ENCODE measurements at places on chromosomes 1 and 21.

- no peak for DNase-seq
Observed at GRCh38 chr1:64595871-64596515, 126.1 kb downstream of the CACHD1 start.

DNA sequence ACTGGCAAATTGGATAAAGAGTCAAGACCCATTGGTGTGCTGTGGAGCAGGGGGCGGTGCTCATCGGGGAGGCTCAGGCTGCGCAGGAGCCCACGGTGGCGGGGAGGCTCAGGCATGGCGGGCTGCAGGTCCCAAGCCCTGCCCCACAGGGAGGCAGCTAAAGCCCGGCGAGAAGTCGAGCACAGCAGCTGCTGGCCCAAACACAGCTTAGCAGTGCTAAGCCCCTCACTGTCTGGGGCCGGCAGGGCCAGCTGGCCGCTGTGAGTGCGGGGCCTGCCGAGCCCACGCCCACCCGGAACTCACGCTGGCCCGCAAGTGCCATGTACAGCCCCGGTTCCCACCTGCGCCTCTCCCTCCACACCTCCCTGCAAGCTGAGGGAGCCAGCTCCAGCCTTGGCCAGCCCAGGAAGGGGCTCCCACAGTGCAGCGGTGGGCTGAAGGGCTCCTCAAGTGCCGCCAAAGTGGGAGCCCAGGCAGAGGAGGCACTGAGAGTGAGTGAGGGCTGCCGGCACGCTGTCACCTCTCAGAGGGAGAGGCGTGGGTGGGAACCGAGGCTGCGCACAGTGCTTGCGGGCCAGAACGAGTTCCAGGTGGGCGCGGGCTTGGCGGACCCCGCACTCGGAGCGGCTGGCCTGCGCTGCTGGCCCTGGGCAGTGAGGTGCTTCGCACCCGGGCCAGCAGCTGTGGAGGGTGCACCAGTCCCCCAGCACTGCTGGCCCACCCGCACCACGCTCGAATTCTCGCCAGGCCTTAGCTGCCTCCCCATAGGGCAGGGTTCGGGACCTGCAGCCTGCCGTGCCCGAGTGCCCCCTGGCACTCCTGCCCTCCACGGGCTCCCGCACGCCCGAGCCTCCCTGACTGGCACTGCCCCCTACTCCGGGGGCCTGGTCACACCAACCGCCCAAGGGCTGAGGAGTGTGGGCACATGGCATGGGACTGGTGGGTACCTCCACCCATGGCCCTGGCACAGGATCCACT, 263.4 kb downstream of the GPR52 start:
- no peak for DNase-seq

DNA sequence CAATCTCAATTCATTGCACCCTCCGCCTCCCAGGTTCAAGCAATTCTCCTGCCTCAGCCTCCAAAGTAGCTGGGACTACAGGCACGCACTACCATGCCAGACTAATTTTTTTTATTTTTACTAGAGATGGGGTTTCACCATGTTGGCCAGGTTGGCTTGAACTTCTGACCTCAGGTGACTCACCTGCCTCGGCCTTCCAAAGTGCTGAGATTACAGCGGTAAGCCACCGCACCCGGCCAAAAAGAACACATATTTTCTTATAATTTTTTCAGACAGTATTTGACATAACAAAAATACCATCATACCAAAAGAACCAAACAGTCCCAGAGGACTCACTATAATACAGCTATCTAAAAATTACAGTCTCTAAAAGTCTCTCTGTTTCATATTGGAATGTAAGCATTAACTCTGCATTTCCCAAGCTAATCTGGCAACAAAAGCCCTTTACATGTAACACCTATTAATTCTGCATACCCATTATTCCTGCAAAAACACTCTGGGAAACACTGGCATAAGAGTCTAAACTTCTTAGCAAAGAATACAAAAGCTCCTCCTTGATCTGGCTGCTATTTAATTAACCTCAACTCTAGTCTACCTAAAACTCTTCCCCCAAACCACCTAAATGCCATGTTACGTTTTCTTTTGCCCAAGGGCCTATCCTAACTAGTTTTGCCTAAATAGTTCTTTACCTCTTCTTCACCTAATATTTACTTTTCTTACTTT, 26.9 kb downstream of the WDR26 start:
- DNase-seq = no peak

DNA sequence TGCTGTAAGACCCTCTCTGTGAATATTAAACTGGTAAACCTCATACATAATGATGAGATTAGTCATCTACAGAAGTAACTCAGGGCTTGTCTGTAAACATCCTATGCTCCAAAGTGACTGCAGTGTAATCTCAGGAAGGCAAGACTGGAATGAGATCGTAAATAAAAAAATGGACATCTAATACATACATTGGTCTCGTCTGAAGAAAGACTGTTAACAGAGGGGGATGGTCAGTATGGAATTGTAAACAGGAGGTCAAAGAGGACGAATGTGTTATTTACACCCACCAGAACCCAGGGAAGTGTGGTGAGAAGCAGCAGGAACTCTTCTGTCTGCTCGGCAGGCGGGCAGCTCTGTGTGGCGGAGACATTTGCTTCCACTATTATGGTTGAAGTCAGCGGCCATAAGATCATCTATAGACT, 51.4 kb downstream of the DISC1 start:
- no peak for DNase-seq

- no peak for DNase-seq
Observed at GRCh38 chr1:107599220-107599619, 365.8 kb downstream of the VAV3 start.

- DNase-seq = no peak
Observed at GRCh38 chr1:77342745-77343144, 60.9 kb downstream of the AK5 start.

DNA sequence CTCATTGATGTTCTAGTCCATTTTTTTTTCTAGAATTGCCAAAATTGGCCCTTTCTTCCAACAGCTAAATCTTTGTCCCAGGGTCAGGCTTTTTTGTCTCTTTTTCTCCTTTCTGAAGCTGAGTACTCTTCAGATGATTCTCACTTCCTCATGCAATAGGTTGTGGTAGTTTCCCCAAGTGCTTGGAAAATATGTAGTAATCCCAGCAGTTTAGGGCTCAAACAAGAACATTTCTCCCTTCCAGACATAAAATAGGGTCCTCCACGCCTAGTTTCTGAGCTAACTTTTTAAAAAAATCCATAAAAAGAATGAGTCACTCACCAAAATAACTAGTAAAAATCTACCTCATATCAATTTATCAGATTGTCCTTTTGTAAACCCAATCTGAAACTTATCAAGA, 10.0 kb upstream of the MCOLN3 start:
- no peak for DNase-seq

- peak; percentile 47 for DNase-seq
Observed at GRCh38 chr1:113390871-113391648, 745 bp downstream of the MAGI3 start.

- DNase-seq = no peak
Observed at GRCh38 chr1:161482610-161483009, 22.6 kb upstream of the FCGR2A start.

DNA sequence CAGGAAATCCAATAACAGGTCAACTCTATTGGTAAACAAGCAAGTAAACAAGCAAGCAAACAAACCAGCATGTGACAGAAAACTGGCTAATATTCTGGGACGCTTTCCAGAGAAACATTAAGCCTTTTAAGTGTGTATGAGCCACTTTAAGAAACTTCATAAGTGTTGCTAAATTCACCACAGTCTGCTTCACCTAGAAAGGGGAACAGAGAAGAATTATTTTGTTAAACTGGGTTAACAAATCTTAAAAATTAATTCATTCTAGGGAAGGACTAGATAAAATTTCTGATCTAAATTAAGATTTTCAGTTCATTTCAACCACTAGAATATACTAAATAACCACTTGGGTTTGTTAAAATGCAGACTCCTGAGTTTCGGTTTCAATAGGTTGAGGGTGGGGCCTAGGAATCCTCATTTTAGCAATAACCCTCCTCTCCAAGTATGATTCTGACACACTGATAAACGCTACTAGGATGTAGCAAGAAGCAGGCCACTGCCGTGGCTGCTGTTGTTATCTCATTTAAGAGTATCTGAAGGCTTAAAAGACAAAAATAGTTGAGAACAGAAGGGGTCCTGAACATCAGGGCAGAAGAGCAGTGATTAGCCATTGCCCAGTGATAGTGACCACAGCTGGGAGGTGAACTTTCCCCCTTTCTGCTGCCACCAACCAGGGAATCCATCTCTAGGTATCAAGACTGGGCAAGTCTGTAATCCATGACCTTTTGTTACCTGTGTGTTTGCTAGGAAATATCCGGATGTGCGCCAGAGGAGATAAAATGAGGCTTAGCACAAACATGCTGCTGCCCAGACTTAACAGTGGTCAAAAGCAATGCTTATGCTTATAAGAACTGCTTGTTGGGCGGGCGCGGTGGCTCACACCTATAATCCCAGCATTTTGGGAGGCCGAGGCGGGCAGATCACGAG, 11.2 kb downstream of the CREG1 start:
- DNase-seq = no peak

- DNase-seq = no peak
Observed at GRCh38 chr1:20632386-20632785, 872 bp upstream of the PINK1 start.

GRCh38 chr1:185964946-185965345, 230.8 kb downstream of the HMCN1 start:
- DNase-seq = no peak

DNA sequence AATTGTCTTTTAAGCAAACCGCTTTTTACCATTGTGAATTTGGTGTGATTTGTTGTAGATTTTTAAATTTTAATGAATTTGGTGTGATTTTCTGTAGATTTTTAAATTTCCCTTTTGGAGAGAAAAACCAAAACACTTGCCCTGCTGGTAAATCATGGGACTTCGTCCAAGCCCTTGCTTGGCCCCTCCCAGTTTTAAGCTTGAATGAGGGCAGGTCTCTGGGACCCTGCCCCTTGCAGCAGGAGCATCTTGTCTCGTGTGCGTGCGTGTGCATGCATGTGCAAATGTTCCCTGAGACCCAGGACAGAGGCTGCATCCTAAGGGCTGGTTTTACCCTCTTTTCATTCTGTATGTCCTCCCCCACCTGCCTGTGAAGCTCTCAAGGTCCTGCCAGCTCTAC, 248.6 kb downstream of the GREM2 start:
- DNase-seq = no peak

DNA sequence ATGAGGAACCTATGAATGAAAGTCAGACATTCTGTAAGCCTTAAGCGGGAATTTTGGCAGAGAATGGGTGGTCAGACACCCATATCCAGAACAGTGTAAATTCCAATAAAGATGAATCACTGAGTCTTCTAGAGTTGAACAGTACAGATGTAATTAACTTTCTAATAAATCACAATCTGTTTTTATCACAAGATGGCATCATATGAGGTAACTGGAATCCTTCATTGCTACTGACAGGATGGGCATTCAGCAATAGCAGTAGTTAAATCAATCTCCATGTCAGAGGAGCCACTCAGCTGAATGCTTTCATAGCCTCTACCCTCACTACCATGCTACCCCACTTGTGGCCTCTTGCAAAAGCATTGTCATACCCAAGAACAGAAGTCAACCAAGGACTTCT, 690.3 kb downstream of the AMY1C start:
- DNase-seq = no peak

DNA sequence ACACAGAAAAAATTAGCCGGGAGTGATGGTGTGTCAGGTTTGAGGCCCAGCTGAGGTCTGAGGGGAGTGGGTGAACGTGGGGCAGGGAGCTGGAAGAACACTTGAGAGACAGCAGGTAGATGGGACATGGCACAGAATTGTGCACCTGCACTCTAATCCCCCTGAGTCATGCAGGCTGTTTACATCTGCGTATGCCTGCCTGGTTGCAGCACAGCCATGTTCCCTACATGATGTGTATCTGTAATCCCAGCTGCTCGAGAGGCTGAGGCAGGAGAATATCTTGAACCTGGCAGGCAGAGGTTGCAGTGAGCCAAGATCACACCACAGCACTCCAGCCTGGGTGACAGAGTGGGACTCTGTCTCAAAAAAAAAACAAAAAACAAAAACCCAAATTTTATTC, 44.8 kb downstream of the ATP5PO start:
- no peak for DNase-seq

GRCh38 chr1:100710906-100711682, 8.4 kb upstream of the VCAM1 start:
- no peak for DNase-seq

DNA sequence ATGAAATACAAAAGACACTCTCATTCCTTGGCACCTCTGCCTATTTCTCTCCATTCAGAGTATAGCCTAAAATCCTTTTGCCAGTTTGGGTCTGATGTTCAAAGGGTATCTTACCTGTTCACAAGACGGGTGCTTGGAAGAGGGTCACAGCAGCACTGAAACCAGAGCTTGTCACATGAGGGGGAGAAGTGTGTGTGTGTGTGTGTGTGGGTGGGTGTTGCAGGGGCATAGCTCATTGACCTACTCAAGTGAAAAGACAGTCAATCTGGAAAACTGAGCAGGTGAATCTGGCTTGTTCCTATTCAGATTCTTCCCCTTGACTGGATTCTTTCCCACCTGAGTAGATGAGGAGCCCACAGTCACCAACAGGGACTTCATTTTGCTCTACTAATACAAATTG, 63.9 kb downstream of the KCTD3 start:
- no peak for DNase-seq
